Activated CD4-positive, alpha-beta T cell treated with anti-CD3 and anti-CD28 coated beads, Interleukin-2, amount 10 ng/mL, durations not matched to agents 24 days and 14 days (primary cell): ENCODE measurements at places on chromosomes 7 and 10. TPM values are rescaled to one million over a fixed set of nuclear protein-coding genes. Genes with fewer than 3 reads are reported as not detected.

Gene PAPSS2
- 0.07 TPM in 1 of 2 replicates, not detected in the other for total RNA-seq

Gene LEP
- total RNA-seq, result not detected in 2 replicates

Gene ZDHHC4
- 26.7 and 28.3 TPM in 2 replicates for total RNA-seq

Gene SRRM3
- 0.09 and 0.17 TPM in 2 replicates for total RNA-seq

Gene OR2A2
- total RNA-seq, result not detected in 2 replicates

Gene CRYGN
- not detected in 2 replicates for total RNA-seq

Gene FAM20C
- total RNA-seq, result 0.88 and 1.0 TPM in 2 replicates

DNA sequence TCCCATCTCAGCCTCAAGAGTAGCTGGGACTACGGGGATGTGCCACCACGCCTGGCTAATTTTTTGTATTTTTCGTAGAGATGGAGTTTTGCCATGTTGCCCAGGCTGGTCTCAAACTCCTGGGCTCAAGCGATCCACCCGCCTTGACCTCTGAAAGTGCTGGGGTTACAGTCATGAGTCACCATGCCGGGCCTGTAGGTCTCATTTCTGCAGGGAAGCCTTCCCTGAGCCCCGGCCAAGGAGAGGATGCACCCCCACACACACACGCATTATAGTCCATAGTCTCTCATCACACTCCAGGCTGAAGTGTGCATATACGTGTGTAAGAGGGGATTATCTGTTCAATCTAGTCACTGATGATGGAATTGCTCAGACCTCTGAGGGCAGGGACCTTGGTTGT, 29.3 kb downstream of the KCNMA1 start:
- DNase-seq, result no peak

Gene GIMAP5
- total RNA-seq, result 44.4 and 50.9 TPM in 2 replicates

Gene UFSP1
- total RNA-seq, result 4.5 TPM in 2 replicates

Gene ZNF488
- 0.07 TPM in 1 of 2 replicates, not detected in the other for total RNA-seq

DNA sequence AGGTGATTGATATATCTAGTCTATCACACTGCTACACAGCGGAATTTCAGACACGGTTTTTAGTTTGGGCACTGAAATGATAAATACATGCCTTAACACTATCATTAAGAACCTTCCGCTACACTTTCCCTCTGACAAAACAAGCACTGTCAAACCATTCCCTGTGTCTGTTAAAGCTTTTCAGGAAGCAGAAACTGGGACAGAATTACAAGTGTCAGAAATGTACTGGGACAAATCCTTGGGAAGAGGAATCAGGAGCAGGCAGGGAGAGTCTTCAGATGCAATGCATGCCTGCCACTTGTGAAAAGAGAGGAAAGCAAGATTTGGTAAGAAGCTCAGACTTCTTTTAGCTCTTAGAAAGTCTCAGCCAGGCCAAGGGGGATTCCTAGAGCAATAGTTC, 196.8 kb upstream of the PTPRZ1 start:
- no peak for DNase-seq

DNA sequence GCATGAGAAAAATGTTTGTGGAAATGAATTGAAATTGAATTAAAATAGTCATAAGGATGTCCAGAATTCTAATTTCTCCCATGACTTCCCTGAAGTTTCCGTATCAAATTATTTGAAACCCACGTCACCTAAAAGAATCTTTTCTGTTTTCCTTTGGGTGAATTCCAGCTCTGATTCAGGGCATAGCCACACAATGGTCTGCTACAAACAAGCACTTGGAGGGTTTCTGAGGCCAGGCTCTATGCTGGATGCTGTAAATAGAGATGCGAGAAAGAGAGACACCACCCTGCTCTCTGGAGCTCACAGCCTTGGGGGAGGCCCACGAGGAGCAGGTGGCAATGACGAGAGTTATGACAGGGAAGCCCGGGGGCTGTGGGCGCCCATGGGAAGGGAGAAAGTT, 33.6 kb downstream of the GHRHR start:
- DNase-seq, result no peak
